ENCODE measurements at places on chromosomes 16 and 17.

- no peak for DNase-seq
Observed at GRCh38 chr17:65172496-65173136, 35.4 kb downstream of the RGS9 start.

DNA sequence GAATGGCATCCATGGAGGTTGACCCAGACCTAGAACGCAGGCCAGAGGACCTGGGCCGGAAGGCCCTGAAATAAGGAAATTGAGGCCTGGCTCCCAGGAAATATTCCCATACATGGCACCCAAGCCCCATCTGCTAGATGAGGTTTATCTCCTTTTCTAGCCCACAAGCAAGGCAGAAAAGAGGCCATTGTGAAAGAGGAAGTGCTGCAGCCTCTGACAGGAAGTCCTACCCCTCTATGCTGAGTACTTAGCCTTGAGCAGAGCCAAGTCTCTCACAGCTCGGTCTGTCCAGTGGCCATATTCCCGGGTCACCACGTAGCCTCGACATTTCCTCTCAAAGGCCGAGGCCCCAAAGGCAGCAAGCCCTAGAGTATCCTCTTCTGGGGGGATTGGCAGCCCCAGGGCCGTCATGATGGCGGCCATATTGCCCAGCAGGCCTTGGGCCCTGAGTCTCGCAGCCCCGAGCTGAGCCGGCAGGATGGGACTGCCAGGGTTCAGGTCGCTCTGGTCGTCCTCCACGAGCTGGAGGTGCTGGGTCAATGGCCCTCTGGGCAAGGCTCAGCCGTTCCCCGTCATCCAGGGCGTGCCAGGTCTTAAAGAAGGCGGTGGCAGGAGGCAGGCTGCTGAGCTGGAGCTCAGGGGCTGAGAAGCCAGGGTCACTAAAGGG, 7.8 kb downstream of the CTF1 start:
- DNase-seq, result no peak

DNA sequence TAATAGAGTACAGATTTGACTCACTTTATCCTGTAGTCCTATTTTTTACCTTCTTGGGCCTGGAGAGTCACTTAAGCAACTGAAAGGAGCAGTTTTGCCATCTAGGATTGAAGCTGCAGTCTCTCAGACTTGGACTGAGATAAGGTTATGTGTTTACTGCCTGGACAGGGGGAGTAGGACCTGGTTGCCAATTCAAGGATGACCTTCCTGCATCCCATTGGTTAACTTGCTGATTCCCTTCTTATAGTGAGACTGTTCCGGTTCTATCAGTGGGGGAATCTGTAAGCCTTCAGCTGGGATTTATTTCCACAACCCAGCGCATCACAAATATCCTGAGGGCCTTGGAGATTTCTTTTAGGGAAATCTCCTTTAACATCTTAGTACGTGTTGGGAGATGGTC, 2.9 kb downstream of the UBN1 start:
- DNase-seq, result peak; percentile 63

GRCh38 chr17:4270736-4271135, 7.0 kb upstream of the ANKFY1 start:
- no peak for DNase-seq
